ENCODE measurements at places on chromosomes 3 and 15.

DNA sequence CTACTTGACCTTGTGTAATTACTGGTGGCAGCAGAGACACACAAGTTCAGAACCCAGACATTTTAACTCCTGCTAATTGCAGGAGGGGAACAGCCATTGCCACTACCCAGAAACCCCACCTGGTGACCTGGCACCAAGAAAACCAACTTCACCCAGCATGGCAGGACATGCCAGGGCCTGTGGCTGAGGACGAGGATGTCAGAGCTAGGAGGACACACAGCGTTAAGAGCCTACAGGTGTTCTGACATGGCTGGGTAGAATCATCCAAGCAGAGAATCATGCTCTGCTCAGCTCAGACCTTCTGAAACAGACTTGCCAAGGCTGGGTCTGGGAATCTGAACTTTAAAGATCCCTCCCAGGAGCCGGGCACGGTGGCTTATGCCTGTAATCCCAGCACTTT, 11.7 kb upstream of the SPATA12 start:
- DNase-seq, result no peak

- DNase-seq, result no peak
These were observed 14.2 kb downstream of the ATXN7 start for GRCh38 chr3:63877737-63878393.

DNA sequence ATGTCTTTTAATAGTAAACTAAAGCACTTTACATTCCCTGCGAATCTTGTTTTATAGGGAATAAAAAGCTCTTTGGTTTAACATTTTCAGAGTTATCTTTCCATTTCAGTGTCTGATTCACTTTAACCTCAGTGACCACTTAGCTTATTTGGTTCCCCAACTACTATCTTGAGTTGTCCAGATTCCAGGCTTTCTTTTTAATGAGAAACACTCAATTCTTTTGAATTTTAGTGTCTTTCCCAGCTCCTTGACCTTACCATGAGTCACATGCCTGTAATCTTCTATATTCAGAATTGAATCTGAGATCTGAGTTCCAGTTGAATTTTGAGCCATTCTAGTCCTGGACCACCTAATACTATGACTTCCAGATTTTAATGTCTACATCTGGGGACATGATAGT, 144.4 kb downstream of the KCNAB1 start:
- DNase-seq, result no peak

GRCh38 chr15:50202003-50202402, 20.0 kb downstream of the SLC27A2 start:
- no peak for DNase-seq

GRCh38 chr3:15601399-15602145, at the start of the genes BTD and HACL1:
Gene BTD (plus strand): TSS chr3:15601745. CDS start chr3:15635440, 33,695 bp downstream.
Gene HACL1 (minus strand): TSS chr3:15601569. CDS start chr3:15601463, 106 bp downstream.
- peak; percentile 99 for DNase-seq

DNA sequence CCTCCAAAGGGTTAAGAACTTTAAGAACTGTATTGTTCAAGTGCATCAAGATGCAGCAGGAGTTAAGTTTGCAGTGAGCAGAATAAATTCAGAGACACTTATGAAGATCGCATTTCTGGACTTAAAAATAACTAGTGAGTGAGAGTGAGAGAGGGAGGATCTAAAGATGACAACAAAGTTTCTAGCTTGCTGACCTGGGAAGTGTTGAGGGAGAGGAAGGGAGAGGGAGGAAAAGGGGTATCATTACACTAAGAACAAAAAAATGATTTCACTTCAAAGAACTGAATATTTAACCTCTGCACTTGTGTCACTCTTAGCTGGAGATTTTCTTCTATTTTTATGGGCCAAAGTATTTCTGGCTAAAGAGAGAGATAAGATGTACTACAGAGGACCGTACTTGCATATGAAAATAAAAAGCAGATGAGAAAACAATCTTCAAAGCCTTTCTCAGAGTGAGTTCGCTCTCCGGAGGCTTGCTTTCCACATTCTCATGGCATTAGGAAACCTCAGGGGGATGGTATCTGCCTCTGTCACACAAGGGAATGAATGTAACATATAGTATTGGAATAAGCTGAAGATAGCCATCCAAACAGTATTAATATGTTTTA, 91.4 kb upstream of the TJP1 start:
- no peak for DNase-seq

GRCh38 chr15:46088486-46089445, 453.9 kb downstream of the SQOR start:
- no peak for DNase-seq

GRCh38 chr3:195906865-195907683, 1.3 kb downstream of the TNK2 start:
- DNase-seq, result peak; percentile 74

DNA sequence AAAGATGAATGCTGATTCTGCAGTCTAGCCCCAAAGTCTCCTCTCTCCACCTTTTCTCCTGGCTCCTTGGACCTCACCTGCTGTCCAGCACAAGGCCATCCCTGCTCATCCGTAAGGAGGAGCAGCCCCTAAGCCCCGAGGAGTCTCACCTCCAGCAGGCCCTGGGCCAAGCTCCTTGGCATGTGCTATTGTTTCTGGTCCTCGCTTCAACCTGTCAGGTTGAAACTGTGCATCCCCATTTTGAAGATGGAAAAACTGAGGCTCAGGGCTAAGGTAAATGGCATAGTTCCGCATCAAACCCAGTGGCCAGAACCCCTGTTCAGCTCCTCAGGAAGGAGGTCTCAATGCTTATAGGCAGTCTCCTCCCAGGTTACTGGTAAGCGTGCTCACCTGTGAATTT, 26.1 kb downstream of the CHDH start:
- no peak for DNase-seq

DNA sequence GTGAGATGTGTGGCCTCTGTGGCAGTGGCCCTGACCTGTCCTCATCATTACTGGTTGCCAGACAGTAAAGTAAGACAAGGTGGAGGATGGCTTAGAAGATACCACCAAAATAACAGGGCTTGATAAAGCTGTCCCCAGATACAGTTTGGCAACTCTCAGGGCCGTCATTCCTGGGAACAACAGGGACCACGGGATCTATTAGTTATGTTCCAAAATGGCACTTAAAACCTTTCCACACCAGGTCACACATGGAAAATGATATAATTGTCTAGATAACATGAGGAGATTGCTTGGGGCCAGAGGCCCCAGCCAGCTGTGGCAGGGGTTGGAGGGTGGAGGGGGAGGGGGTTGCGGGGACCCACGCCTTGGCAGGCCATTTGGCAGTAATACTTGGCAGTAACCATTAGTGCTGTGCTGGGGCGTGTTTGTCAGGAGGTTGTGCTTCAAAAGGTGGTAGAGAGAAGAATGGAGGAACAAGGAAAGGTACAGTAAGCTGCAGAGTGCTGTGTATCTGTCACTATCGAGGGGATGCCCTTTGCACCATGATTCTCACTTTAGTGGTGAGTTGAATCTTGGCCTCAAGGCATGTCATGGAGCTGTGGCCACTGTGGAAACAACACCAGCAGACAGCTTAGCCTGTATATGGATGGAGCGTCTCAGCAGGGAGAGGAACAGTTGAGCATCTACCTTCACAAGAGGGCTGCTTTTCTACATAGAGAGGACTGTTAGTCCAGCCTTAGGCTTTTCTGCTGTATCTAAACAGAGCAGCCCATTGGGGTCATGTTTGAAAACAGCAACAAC, 14.0 kb downstream of the PLCL2 start:
- no peak for DNase-seq

GRCh38 chr3:10945683-10946287, 46.8 kb upstream of the SLC6A1 start:
- DNase-seq, result peak; percentile 35

- DNase-seq, result no peak
These were observed 2.1 kb downstream of the SHQ1 start for GRCh38 chr3:72846166-72846565.

- no peak for DNase-seq
These were observed 23.6 kb upstream of the LRRC34 start for GRCh38 chr3:169836078-169836941.

DNA sequence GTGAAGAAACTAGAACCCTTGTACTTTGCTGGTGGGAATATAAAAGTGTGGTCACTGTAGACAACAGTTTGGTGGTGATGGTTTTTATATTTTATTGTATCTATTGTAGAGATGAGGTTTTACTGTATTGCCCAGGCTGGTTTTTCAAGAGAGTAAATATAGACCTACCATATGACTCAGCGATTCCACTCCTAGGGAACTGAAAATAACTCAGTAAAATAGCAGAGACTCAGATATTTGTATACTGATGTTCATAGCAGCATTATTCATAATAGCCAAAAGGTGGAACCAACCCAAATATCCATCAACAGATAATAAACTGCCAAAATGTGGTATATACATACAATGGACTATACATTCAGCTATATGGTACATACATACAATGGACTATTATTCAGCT, 68.8 kb upstream of the IL12A start:
- no peak for DNase-seq

- DNase-seq, result no peak
These were observed 30.5 kb downstream of the EHD4 start for GRCh38 chr15:41941644-41942415.

Measured in naive thymus-derived CD8-positive, alpha-beta T cell (primary cell).